Stimulated activated CD4-positive, alpha-beta T cell treated with anti-CD3 and anti-CD28 coated beads, Interleukin-2, amount 100 ng/mL, for 24 hours (primary cell): ENCODE measurements at places on chromosomes 3 and 15.

GRCh38 chr3:146218880-146219866 lies 31.7 kb downstream of the PLSCR4 start:
- peak; percentile 45 for DNase-seq

GRCh38 chr15:99151156-99151555 lies 46.3 kb downstream of the SYNM start:
- no peak for DNase-seq

DNA sequence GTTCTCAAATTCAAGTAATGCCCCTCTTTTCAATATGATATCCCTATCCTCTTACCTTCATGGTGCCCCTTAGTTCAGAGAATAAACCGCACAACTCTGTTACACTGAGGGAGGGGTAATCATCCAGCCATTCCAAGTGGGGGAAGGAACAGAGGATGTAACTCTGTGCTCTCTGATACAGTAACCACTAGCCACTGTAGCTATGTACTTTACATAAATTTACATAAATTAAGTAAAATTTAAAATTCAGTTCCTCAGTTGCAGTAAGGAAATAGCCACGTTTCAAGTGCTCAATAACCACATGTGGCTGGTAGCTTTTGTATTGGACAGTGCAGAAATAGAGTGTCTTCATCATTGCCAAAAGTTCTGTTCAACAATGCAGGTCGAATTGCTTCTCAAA lies 90.8 kb downstream of the ANXA2 start:
- no peak for DNase-seq

DNA sequence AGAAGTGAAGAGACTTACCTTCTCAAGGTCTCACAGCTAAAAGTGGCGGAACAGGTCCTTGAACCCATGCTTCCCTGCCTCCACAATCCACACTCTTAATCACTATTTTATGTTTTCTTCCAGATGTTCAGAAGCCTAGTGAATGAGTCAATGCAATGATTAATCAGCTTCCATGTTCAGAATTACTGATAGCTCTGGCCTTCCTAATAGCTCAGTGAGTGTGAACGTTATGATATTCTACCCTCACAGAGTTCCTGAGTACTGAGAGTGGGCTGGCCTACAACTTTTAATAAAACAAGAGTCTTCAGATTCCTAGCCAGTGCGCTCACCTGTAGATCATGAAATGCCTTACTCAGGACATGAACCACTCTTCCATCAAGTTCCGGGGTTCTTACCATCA lies 443.0 kb upstream of the ADAMTS9 start:
- no peak for DNase-seq

- no peak for DNase-seq
These were observed 23.3 kb downstream of the LARP6 start for GRCh38 chr15:70830615-70831014.

DNA sequence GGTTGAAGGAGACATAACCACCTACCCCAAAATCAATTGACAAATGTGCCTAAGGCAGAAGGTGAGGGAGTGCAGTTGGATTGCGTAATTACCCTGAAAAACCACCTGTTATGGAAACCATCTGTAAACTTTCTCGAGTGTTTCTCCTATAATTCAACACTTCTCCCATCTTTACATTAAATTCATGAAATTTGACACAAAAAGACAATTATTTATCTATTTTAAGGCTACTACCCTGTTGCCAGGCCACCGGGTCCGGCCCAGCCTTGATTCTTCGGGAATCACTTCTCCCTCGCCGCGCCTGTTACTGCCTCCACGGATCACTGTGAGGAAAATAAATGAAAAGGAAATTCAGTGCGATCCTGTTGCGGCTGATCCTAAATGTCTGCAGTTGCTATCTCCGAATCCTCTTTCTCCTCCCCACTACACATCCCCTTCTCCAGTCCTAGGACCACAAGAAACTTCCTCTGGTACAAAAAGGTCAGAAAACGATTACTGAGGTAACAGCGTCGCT lies 646 bp downstream of the IQCB1 start:
- DNase-seq: no peak

DNA sequence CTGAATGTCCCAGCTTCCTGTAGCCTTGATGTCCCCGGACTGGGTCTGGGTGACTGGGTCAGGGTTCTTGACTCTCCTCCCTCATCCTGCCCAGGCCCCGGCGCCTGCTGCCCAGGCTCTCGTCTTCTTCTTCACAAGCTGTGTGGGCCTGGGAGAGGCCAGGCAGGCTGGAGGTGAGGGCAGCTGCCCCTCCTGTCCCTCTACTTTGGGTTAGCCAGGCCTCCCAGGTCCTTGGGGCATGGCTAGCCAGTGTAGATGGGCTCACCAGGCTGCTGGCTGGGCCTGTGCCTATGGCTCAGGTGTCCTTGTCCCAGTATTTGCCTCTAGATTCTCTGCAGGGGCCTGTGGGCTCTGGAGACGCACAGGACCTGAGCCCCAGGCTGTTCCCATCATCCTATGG lies 31.8 kb downstream of the TKT start:
- peak; percentile 8 for DNase-seq

DNA sequence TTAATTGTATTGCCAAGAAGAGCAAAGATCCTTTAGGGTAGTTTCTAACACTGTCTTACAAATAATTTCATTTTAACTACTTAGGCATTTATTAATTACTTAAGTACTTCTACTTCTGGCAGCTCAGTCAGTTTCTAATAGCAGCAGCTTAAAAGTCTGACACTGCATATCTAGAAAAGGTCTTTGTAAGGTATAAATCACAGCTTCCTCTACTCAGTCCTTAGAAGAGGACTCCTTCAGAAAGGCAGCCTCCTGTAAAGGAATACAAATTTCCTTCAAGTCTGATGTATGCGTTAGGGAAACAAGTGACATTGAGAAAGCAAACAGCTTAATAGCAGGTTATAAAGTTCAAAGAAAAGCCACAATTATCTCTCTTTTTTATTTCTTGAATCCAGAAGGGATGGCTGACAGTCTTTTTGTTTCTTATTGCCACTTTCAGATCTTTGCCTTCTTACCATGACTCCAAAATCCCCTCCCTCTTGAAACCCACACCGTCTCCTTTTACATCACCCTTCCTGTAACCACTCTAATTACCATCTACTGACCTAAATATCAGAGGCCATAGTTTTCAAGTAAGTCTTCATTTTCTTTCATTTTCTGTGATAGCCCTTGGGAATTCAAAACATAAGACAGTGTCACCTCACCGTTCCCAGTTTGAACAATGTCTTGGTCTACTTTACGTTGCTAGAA lies 109.5 kb downstream of the CGGBP1 start:
- no peak for DNase-seq

DNA sequence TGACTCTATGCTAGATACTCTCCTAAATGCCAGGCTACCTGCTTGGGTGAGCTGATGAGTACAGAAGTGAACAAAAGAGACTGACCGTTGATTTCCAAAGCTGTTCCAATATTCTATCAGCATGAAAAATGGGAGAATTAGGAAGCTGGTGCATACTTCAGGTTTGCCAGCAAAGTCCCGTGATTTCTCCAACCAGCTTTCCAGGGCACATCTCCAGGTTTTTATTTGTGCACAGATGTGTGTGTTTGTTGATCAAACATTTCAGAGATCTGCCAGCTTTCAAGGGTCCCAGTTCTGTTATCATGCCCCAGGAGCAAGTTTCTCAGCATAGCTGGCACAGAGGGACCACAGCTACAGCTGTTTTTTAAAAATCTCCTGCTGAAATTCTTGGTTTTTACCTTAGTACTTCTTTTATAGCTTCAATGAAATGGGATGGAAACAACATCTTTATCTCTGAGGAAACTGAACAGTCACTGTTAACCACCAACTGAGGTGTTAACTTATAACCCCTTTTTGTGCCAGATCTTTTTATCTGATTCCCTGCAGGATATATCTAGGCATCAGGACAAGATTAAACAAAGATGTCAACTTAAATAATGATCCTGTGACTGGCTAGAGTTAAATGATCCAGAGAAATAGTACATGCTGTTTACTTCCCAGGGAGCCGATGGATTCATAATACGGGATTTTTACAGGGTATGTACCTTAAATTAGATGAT lies 380.8 kb downstream of the GRM7 start:
- DNase-seq: no peak

DNA sequence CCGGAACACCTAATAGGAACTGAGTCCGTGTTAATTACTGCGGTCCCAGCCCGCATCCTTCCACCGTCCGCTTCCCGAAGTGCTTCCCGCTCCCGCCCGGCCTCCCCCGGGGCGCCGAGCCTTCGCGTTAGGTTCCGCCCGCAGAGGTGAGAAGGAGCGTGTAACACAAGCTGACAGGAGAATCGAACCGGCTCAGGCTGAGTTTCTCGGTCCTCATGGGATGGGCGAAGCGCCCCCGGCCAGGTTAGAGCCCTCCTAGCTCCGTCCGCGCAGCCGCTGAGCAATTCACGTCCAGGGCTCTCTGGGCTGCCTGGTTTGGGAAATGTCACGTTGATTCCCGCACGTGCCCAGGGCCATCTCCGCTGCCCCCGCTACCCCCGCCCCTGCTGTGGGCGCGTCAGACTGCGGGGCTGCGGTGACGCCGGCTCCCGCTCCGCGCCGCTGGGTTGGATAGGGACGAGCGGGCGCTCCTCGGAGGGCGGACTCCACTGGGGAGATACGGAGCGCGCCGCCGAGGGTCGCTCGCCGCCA lies 954 bp downstream of the CLDN11 start:
- peak; percentile 22 for DNase-seq

DNA sequence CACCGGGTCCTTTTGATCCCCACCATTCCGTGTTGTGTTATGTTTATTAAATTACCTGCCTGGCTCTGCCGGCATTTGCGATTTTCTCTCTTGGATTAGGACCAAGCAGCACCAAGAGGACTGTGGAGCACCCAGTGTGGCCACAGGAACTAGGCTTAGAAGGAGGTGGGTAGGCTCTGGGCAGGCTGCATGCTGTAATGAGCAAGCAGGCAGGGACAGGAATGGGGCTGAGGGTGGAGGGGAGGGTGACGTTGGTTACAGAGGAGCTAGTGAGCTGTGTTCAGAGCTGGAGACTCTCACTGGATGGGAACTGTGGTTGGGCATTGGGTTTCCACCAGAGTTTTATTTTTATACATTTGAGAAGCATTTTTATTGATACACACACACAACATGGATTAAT lies 7.9 kb upstream of the SCN5A start:
- DNase-seq: no peak

DNA sequence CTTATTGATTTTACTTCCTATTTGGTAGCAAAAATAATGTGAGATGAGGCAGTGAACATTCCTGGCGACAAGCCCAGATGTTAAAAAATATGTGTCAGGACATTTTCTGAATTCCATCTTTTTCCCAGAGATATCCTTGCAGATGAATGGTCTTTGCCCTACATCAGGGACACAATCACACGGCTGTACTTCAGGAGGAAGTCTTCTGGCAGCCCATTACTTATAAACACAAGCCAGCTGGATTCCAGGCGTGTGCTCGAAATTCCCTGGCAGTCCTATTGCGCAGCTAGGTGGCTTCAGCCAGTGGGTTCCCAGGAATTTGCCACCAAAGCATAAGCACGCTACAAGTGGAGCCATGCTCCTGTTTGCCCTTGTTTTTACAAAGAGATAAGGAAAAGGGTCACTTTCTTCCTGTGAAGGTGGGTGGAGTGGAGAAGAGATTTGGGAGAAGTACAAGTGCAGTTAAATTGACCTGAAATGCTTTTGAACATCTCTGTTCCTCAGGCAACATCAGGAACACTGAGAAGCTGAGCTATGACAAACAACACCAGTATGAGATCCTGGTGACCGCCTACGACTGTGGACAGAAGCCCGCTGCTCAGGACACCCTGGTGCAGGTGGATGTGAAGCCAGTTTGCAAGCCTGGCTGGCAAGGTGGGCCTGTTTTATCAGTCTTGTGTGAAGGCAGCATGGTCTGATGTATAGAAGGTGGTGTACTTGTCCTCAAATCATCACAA lies 257.1 kb upstream of the TRIM42 start:
- no peak for DNase-seq

- DNase-seq: no peak
These were observed 624 bp downstream of the BRK1 start for GRCh38 chr3:10116138-10116460.

DNA sequence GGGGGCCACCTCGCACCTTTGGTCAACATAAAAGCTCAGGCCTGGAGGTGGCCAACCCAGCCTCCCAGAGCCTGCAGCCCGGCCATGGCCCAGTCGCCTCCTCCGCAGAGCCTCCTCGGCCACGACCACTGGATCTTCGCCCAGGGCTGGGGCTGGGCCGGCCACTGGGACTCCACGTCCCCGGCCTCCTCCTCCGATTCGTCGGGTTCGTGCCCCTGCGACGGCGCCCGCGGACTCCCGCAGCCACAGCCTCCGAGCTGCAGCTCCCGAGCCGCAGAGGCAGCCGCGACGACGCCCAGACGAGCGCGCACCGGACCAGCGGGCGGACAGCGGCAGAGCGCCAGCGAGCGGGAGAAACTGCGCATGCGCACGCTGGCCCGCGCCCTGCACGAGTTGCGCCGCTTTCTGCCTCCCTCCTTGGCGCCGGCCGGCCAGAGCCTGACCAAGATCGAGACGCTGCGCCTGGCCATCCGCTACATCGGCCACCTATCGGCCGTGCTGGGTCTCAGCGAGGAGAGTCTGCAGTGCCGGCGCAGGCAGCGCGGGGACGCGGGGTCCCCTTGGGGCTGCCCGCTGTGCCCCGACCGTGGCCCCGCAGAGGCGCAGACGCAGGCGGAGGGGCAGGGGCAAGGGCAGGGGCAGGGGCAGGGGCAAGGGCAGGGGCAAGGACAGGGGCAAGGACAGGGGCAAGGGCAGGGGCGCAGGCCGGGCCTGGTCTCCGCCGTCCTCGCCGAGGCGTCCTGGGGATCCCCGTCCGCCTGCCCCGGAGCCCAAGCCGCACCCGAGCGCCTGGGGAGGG lies at the start of gene MESP2:
Gene MESP2, plus strand, starts transcription at position 59 of the 799 bp plus-strand sequence. Its CDS starts 26 bp downstream, at position 85.
- DNase-seq: peak; percentile 69

DNA sequence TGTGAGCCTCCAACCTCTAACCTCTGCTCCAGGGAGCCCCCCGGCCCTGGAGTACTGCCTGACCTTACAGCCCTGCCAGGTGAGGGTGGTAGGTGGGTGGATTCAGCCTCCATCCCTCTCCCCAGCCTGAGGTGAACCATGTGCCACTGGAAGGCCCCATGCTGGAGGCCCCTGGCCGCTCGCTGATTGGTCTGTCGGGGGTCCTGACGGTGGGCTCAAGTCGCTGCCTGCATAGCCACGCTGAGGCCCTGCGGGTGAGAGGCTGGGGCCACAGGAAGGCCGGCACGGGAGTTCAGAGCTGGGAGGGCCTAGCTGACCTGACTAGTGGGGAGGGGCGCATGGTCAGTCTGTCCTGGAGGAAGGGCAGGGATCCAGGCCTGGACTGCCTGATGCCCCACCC lies 19.1 kb downstream of the NT5DC2 start:
- DNase-seq: no peak

- no peak for DNase-seq
These were observed 630.9 kb upstream of the TBL1XR1 start for GRCh38 chr3:177828208-177828565.

DNA sequence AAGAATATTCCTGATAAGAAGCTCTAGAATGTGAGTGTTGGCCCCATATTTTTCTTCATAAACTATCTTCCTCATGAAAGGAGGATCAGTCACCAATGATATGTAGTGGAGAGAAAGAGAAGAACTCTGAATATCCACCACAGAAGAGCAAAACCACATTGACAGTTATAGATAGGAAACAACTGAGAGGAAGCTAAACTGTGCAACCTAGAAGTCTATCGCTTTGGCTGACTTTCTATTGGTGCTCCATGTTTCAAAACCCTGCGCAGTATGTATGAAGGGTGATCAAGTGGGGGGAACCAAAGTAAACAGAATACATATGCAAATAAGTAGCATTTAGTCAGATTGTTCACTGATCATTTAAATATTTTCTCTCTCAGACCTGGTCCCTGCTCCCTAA lies 41.0 kb upstream of the ZNF280D start:
- DNase-seq: no peak

- no peak for DNase-seq
These were observed 288.2 kb downstream of the ADAMTS17 start for GRCh38 chr15:100053474-100054121.

- DNase-seq: peak; percentile 14
These were observed 51.9 kb upstream of the KLF13 start for GRCh38 chr15:31274496-31275330.

GRCh38 chr3:40585381-40586016 lies 60.7 kb downstream of the ZNF621 start:
- DNase-seq: no peak
